ENCODE measurements at places on chromosomes 2 and 18.

DNA sequence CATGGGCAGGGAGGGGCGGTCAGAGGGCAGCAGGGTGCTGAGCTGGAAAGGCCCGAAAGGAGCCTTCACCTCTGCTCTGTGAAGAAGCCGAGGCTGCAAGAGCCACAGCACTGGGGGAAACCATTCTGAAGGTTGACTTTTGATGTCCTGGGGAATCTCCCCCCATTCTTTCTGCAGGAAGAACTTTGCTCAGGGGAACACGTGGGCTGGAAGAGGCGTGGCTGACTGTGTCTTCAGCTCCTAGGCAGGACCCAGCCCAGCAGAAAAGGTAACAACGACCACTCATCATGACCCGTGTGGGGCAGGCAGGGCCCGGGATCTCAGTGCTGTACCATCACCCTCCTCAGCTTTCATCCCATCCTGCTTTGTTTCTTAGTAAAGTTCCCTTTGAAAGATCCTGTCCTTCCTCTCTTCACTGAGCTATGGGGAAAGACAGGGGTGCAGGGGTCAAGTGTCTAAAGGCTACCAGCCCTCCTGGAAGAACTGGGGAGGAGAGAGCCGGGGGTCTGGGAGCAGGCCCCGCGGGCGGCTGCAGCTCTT is 312.7 kb downstream of the CELF4 start:
- H3K27ac ChIP-seq = no peak overlapping the region
- DNase-seq = no peak
- no peaks in the 10 kb centered on the region for H3K4me1 ChIP-seq
- H3K4me3 ChIP-seq = no peak overlapping the region
- H3K27me3 ChIP-seq = no peaks in the 10 kb centered on the region

DNA sequence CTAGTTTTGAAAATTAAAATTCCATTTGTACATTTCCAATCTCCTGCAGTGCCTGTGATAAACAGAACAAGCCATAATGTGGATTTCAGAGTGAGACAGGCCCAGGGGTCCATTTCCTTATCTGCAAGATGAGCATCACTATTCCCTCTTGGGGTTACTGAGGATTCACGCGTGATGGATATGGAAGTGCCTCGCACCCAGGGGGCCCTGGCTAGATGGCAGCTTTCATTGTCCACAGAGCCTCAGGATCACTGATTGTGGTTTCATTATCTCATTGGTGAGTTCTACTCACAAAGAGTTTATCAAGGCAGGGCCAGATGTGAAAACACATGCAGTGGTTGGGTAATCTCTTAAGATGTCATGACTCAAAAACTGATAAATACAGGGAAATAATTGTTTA is 11.6 kb downstream of the CNGA3 start:
- H3K4me1 ChIP-seq = no peaks in the 10 kb centered on the region
- H3K27me3 ChIP-seq = no peaks in the 10 kb centered on the region
- no peak overlapping the region for H3K27ac ChIP-seq
- H3K36me3 ChIP-seq = no peaks in the 10 kb centered on the region

- no peaks in the 10 kb centered on the region for H3K27me3 ChIP-seq
- no peak for DNase-seq
- no peak overlapping the region for H3K4me3 ChIP-seq
Measured at GRCh38 chr2:155692856-155693255, 639.7 kb downstream of the NR4A2 start.

GRCh38 chr2:215532844-215533243 is 97.0 kb upstream of the FN1 start:
- peaks cover 3% of the 10 kb centered on the region for H3K4me1 ChIP-seq
- no peaks in the 10 kb centered on the region for H3K36me3 ChIP-seq
- no peak overlapping the region for H3K4me3 ChIP-seq
- DNase-seq = no peak

- no peaks in the 10 kb centered on the region for H3K36me3 ChIP-seq
- no peak overlapping the region for H3K27ac ChIP-seq
- H3K4me3 ChIP-seq = no peak overlapping the region
- no peaks in the 10 kb centered on the region for H3K27me3 ChIP-seq
Measured at GRCh38 chr2:25204190-25204838, 35.9 kb upstream of the POMC start.

- no peak overlapping the region for H3K27ac ChIP-seq
- DNase-seq = no peak
- H3K27me3 ChIP-seq = no peaks in the 10 kb centered on the region
- no peak overlapping the region for H3K4me3 ChIP-seq
Measured at GRCh38 chr2:162267496-162267895, 24.3 kb upstream of the FAP start.

GRCh38 chr18:3665204-3665603 is 215.2 kb downstream of the TGIF1 start:
- H3K4me3 ChIP-seq = no peak overlapping the region
- no peaks in the 10 kb centered on the region for H3K4me1 ChIP-seq
- no peak for DNase-seq

GRCh38 chr2:145760781-145761649 is 1241.1 kb upstream of the ZEB2 start:
- no peak overlapping the region for H3K4me3 ChIP-seq
- no peak overlapping the region for H3K27ac ChIP-seq
- peaks cover 3% of the 10 kb centered on the region for H3K4me1 ChIP-seq

- H3K4me1 ChIP-seq = no peaks in the 10 kb centered on the region
- no peaks in the 10 kb centered on the region for H3K27me3 ChIP-seq
- H3K4me3 ChIP-seq = peak overlapping the region; percentile 83
- no peaks in the 10 kb centered on the region for H3K36me3 ChIP-seq
- peak overlapping the region; percentile 79 for H3K27ac ChIP-seq
Measured at GRCh38 chr2:64525317-64525613, 1.1 kb downstream of the AFTPH start.

DNA sequence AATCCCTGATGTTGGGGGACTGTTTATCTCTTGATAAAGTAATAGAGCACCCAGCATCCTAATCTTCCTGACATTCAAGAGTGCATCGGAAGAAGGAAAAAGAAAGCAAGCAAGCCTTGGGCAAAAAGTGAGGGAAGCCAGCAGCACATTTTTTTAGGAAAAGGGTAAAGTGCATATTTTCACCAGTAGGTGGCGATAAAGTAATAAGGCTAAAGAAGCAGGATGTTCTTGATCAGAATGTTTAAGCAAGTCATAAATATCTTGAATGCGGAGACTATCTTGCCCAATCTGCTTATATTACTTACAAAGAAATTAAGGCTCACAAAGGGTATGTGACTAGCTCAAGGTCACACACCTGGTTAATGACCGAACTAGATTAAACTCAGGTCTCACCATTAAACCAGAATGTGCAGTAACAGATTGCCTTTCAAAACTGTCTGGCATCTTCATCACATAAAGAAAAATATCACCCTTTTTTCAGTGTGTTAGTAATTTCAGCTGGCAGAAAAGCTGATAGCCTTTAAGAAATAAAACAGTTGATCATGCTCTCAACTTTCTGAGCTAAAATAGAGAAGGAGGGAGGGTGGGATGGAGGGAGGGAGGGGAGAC is 83.8 kb downstream of the VIT start:
- DNase-seq = no peak
- no peak overlapping the region for H3K4me3 ChIP-seq
- no peaks in the 10 kb centered on the region for H3K4me1 ChIP-seq

- no peaks in the 10 kb centered on the region for H3K4me1 ChIP-seq
- H3K36me3 ChIP-seq = no peaks in the 10 kb centered on the region
- no peak overlapping the region for H3K27ac ChIP-seq
- no peak overlapping the region for H3K4me3 ChIP-seq
Measured at GRCh38 chr2:149799013-149799705, 211.6 kb upstream of the MMADHC start.

- H3K4me1 ChIP-seq = peaks cover 2% of the 10 kb centered on the region
- peak overlapping the region; percentile 0 for H3K27ac ChIP-seq
- no peaks in the 10 kb centered on the region for H3K36me3 ChIP-seq
- no peak for DNase-seq
Measured at GRCh38 chr2:85355073-85355410, 473 bp downstream of the ELMOD3 start.

- H3K27me3 ChIP-seq = no peaks in the 10 kb centered on the region
- no peaks in the 10 kb centered on the region for H3K36me3 ChIP-seq
- DNase-seq = no peak
- H3K4me3 ChIP-seq = no peak overlapping the region
- H3K4me1 ChIP-seq = no peaks in the 10 kb centered on the region
Measured at GRCh38 chr18:49032189-49032584, 81.4 kb upstream of the SMAD7 start.

DNA sequence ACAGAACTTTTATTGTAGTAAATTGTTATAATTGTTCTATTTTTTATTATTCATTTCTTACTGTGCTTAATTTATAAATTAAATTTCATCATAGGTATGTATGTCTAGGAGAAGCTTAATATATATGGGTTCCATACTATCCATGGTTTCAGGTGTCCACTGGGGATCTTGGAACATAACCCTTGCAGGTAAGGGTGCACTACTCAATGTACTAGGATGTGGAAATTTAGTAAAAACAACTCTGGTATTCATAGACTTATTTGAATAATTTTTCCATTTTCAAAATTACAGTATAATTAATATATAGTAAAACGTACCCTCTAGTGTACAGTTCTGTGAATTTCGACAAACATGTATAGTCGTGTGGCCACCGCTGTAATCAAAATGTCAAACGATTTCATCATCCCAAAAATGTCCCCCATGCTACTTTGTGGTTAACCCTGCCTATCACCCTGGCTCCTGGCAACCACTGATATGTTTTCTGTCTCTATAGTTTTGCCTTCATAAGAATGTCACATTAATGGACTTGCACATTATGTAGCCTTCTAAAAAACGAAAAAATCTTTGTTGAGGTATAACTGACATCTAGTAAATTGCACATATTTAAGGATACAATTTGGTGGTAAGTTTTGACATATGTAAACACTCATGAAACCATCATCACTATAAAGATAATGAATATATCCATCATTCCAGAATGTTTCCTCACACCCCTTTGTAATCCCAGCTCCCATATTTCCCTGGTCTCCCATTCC is 45.7 kb downstream of the ARL5A start:
- H3K27me3 ChIP-seq = no peaks in the 10 kb centered on the region
- DNase-seq = no peak
- H3K4me3 ChIP-seq = no peak overlapping the region
- H3K4me1 ChIP-seq = no peaks in the 10 kb centered on the region

DNA sequence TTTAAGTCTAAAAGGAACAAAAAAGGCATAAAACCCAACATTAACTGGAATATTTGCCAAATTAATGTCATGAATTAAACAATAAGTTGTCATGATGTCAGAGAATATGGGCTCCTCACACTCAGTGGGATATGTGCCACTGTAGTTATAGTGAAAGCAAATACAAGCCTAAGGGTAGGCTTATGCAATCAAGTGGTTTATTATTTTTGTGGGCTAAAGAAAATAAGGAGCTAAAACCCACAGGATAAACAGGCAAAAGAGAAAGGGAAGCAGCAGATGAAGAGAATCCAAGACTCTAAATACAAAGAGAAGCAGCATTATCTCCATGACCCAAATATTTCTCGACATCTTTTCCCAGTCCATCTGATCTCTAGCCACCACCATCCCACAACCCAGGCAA is 17.5 kb downstream of the YWHAQ start:
- H3K27me3 ChIP-seq = no peaks in the 10 kb centered on the region
- DNase-seq = no peak
- no peak overlapping the region for H3K27ac ChIP-seq
- H3K36me3 ChIP-seq = no peaks in the 10 kb centered on the region
- no peak overlapping the region for H3K4me3 ChIP-seq

DNA sequence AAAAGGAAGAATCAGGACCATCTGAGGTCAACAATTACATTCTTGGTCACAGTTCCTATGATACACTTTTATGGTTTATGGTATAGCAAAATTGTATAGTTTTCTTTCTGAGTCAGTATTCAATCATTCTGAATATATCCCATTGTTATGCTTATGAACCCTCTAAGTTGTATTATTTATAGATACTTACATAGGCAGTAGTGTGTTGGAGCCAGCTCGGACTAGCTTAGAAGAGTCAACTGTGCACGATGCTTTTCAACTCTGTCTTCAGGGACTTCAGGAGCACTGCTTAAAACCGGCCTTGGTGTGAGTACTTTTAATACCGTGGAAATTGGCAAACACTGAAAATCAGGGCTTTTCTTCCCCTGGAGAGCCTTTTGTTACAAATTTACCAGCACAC is 215.7 kb downstream of the IKZF2 start:
- H3K27me3 ChIP-seq = no peaks in the 10 kb centered on the region
- peaks cover under 1% of the 10 kb centered on the region for H3K4me1 ChIP-seq
- H3K4me3 ChIP-seq = no peak overlapping the region
- DNase-seq = no peak

DNA sequence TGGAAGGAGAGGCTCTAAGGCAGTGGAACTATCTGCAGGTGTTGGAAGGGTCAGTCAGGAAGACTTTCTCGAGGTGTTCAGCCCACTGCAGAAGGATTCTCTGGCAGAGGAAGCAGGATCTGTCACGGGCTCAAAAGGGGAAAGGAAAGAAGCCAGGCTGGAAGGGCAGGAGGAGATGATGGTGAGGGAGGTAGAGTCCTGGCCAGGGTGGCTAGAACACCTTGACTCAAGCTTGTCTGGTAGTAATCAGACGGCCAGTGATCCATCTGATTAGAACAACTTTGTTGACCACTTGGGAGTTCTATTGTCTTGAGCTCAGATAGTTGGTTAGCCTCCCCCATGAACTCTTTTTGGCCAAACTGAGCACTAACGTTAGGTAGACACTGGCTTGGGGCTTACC is 9.7 kb upstream of the ATOH8 start:
- DNase-seq = no peak
- H3K27me3 ChIP-seq = no peaks in the 10 kb centered on the region
- no peaks in the 10 kb centered on the region for H3K36me3 ChIP-seq
- peaks cover 7% of the 10 kb centered on the region for H3K4me1 ChIP-seq
- H3K27ac ChIP-seq = peak overlapping the region; percentile 97

- H3K4me3 ChIP-seq = no peak overlapping the region
- no peak overlapping the region for H3K27ac ChIP-seq
- no peak for DNase-seq
- no peaks in the 10 kb centered on the region for H3K36me3 ChIP-seq
- no peaks in the 10 kb centered on the region for H3K4me1 ChIP-seq
Measured at GRCh38 chr2:226273440-226273839, 526.2 kb downstream of the IRS1 start.

GRCh38 chr2:86624267-86624547 is 542 bp upstream of the RNF103 start:
- H3K27ac ChIP-seq = peak overlapping the region; percentile 39
- peak overlapping the region; percentile 16 for H3K4me3 ChIP-seq
- H3K27me3 ChIP-seq = no peaks in the 10 kb centered on the region
- no peaks in the 10 kb centered on the region for H3K36me3 ChIP-seq

DNA sequence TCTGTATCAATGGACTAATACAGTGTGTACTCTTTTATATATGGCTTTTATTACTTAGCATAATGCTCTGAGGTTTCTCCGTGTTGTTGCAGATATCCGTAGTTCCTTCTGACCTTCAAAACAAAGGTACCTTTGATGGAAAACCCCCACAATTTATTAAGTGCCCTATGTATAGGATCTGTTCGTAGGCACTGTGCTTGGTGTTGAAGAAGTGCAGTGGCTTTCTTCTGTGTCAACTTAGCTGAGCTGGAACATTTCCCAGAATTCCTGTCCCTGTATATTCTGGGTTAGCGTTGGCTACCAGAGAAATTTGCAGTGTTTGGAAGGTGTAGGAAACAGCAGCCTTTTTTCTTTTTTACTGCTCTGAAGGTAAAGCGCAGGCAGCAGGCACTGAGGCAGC is 56.3 kb upstream of the MSH2 start:
- H3K27me3 ChIP-seq = no peaks in the 10 kb centered on the region
- H3K4me3 ChIP-seq = no peak overlapping the region
- no peaks in the 10 kb centered on the region for H3K36me3 ChIP-seq
- no peaks in the 10 kb centered on the region for H3K4me1 ChIP-seq
- H3K27ac ChIP-seq = no peak overlapping the region
- DNase-seq = no peak

Measured in aorta (tissue), 5 donors.